ENCODE measurements at places on chromosomes 11 and 22.

GRCh38 chr11:117495357-117495756, 167.7 kb downstream of the CEP164 start:
- DNase-seq, result no peak

DNA sequence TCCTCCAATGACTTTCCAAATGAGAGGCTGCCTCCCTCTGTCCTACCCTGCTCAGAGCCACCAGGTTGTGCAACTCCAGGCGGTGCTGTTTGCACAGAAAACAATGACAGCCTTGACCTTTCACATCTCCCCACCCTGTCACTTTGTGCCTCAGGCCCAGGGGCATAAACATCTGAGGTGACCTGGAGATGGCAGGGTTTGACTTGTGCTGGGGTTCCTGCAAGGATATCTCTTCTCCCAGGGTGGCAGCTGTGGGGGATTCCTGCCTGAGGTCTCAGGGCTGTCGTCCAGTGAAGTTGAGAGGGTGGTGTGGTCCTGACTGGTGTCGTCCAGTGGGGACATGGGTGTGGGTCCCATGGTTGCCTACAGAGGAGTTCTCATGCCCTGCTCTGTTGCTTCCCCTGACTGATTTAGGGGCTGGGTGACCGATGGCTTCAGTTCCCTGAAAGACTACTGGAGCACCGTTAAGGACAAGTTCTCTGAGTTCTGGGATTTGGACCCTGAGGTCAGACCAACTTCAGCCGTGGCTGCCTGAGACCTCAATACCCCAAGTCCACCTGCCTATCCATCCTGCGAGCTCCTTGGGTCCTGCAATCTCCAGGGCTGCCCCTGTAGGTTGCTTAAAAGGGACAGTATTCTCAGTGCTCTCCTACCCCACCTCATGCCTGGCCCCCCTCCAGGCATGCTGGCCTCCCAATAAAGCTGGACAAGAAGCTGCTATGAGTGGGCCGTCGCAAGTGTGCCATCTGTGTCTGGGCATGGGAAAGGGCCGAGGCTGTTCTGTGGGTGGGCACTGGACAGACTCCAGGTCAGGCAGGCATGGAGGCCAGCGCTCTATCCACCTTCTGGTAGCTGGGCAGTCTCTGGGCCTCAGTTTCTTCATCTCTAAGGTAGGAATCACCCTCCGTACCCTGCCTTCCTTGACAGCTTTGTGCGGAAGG, 2.9 kb downstream of the APOC3 start:
- DNase-seq, result no peak

DNA sequence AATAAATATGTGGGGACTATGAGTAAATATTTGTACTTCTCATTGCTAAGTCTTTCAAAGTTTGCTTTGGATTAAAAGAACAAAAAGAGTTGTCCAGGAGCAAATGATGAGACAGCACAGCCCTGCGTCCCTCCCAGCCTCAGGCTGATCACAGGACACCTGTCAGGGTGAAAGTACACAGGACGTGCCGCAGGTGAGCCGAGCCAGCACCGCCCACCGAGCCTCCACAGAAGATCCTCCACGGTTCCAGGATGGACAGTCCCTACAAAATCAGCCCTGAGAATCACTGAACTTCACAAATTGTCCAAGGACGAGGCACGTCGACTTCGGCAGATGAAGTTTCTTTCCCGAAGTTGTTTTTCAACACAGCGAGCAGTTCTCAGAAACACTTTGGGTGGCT, 661.5 kb downstream of the BRD1 start:
- DNase-seq, result no peak

DNA sequence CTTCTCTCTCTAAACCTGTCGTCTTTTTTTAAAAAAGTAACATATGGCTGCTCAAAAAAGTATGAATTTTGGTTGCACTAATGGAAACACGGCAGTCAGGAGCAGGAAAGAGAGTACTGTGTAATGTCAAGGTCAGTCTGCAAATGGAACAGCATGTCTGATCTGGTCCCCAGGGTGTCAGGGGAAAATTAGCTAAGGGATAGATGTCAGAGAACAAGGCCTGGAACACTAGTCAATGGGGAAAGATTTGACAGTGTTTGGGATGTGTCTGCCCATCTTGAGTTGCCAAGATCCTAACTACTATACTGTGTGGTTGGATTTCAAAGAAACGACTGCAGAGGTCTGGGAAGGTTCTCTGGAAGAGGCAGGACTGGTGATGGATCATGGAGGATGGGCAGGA, 65.7 kb upstream of the PHOX2A start:
- no peak for DNase-seq

DNA sequence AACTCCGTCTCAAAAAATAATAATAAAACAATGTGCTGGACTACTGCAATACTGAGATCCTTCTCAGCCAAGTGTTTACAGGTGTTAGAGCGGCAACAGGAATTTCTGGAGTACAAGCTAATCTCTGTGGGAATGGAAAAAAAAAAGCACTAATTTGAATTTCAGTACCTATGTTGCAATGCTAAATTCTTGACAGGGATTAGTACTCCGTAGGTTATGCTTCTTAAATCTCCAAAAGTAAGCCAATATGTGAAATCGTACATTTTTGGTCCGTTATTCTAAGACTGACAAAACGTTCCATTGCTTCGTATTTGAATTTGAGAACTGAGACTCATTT, 1.1 kb downstream of the ATL3 start:
- DNase-seq, result no peak

GRCh38 chr11:130344841-130345240, 30.1 kb upstream of the ZBTB44 start:
- DNase-seq, result no peak

DNA sequence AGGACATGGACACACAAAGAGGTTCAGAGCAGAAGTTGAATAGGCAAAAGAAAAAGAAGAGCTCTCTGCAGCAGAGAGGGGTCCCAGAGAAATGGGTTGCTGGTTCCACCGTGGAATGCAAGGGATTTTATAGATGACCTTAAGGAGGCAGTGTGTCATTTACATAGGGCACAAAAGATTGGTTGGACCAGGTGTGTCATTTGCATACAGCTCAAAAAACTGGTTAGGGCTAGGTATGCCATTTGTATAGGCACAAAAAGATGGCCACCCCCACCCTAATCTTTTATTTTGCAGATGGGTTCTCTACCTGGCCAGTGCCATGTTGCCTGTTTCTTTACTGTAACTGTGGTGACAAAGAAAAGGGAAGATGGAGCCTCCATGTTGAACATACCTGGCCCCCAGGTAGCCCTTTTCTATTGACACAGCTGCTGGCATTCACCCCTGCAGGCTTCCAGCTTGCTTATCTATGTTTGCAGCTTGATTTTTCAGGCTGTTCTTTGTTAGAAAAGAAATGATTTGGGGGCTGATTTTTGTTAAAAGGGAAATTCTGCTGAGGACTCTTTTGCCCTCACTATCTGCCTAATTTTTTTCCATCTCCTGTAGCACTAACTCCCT, 3.1 kb upstream of the CAVIN3 start:
- no peak for DNase-seq

DNA sequence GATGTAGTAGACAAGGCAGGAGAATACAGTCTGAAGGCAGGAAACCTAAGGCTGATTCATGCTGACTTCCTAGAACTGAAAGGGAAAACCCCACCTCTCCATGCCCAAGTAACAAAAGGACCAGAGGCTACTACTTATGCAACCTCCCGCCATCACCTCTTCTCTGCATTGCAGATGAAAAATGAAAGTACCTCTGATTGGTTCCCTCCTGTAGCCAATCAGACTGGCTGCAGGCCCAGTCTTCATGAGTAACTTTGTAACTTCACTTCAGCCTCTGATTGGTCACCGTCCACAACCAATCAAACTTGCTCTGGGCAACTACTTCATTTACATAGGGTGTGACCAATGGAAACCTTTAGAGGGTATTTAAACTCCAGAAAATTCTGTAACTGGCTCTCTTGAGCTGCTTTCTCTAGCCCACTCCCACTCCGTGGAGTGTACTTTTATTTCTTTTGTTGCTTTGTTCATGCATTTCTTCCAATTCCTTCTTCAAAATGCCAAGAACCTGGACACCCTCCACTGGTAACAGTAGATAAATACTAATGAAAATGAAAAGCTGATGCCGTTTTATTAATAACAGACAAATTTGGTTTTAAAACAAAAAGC, 5.2 kb upstream of the MAP6 start:
- peak; percentile 56 for DNase-seq

DNA sequence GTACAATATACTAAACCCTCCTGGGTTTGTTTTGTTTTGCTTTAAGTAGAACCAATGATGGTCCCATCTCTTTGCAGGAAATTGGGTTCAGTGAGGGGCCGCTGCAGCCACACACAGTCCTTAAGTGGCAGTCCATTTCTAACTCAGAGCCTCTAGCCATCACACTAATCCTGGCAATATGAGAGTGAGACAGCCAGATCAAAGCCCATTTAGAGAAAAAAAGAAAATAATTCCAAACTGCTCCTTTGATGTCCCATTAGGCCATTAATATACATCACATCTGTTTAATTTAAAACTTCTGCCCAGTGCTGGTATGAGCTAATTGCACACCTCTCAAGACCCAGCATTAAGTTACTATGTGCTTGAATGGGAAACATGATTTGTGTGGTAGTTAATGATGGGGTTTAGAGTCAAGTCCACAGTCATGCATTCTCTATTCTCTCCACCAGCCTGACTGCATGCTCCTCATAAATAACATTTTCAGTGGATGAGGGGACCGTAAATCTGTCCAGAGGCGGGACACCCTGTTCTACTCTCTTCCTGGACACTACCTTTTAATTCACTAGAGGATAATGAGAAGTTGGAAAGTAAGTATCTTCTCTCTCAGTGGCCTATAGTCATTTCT, 53.8 kb upstream of the BIRC3 start:
- DNase-seq, result no peak
